ENCODE measurements at places on chromosomes 16 and 17.

- no peak for DNase-seq
These were observed 31.8 kb downstream of the TOX3 start for GRCh38 chr16:52515068-52515671.

DNA sequence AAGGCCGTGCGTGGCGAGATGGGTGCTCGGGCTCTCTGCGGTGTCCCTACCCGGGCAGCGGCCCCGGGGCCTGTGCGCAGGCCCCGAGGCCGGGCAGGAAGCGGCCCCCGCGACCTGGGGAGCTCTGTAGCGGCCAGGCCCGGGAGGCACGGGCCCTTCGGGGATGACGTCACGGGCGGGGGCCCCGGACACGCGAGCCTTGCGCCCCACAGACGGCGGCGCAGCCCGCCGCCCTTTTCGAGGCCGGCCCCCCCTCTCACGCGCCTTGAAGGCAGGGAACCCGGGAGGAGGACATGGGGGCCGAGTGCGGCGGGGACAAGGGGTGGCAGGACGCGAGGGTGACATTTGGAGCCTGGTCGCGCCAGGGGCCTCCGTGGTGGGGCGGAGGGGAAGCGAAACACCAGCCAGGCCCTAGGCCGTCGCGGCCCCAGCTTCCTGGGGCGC is 1.1 kb downstream of the RAI1 start:
- DNase-seq, result peak; percentile 16

- no peak for DNase-seq
These were observed 5.3 kb upstream of the DNAH2 start for GRCh38 chr17:7712111-7712771.

DNA sequence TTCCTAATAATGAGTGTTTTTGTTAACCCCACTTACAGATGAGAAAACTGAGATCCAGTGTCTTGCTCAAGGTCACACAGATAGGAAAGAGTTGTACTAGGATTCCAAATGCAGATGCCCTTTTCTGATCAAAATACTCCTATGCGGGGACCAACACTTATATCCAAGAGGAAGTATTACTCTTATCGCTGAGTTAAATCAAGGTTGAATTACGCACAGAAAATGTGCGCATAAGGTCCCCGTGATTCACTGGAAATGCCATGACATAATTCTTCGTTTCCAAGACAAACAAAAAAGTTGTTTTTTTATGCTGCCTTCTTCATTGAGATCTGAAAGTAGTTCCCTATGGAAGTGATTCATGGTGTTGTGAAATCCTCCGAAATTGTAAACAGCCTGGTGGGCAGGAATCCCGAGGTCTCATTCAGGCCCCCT is 463.8 kb upstream of the HSBP1 start:
- DNase-seq, result no peak

DNA sequence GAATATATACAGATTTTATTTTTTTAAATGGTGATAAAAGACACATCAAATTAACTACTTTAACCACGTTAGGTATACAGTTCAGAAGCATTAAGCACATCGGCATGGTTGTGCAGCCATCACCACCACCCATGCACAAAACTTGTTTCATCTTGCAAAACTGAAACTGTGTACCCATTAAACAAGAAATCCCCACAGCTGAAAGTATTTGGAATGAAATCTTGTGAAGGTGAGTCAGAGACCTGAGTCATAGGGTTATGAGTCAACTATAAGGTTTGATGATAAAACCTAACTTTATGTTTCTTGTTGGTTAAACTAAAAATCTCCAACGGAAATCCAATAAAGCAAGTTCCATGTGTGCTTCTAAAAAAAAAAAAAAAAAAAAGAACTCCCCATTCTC is 561.6 kb upstream of the PSMD7 start:
- DNase-seq, result no peak

- DNase-seq, result no peak
These were observed 3.9 kb downstream of the GNAO1 start for GRCh38 chr16:56195151-56195550.

GRCh38 chr16:1762196-1762878 is 9.0 kb downstream of the NME3 start:
- DNase-seq, result no peak

GRCh38 chr17:71422968-71423367 is 697.9 kb upstream of the SOX9 start:
- no peak for DNase-seq

GRCh38 chr16:48555155-48555554 is 54.8 kb downstream of the N4BP1 start:
- no peak for DNase-seq

GRCh38 chr16:70428178-70428998 is 10.5 kb downstream of the ST3GAL2 start:
- DNase-seq, result no peak

DNA sequence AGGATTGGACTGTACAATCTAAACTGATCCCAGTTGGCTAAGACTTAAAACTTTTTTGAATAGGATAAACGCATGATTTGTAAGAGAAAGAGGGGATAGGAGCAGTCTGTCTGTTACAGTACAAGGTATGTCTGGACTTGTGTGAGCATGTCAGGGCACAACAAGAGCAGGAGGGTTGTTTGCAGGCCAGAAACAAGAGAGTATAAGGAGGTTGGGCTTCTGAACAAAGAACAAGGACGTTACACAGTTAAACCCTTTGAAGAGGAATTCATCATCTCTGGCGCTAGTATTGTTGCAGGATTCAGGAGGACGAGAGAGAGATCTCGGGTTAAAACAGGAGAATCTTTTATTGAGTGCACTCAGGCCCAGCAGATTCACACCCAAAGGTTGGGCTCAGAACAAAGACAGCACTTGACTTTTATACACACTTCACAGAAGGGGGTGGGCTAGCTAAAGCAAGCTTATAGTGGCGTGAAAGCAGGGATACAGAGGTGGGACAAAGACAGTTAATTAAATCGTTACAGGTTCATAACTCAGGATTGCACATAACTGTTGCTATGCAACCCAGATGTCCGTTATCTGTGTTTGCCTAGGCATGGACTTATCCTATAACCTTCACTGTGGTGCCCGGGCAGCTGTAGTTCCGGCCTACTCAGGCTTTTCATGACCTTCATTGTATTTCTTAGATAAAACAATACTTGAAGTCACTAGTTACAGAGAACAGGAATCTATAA is 34.3 kb downstream of the SEC14L1 start:
- no peak for DNase-seq

- DNase-seq, result no peak
These were observed 32.1 kb upstream of the BRIP1 start for GRCh38 chr17:61895391-61895790.
